ENCODE measurements at places on chromosomes 2 and 18.

DNA sequence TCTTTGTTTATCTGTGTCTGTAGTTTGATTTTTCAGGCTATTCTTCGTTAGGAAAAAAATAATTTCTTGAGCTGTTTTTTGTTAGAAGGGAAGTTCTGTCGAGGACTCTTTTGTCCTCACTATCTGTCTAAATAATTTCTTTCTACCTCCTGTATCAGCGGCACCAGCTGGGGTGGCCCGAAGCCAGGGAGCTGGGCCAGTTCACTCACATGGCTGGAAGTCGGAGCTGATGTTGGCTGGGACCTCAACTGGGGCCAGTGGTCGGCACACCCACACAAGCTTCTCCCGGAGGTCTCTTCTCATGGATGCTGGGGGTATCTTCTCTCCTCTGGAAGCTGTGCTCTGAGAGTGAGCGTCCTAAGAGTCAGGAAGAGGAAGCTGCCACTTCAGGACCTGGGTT, 8.0 kb upstream of the PDIA6 start:
- DNase-seq: no peak

GRCh38 chr2:127649100-127649611, 3.2 kb downstream of the GPR17 start:
- DNase-seq: no peak

- no peak for DNase-seq
Observed at GRCh38 chr18:71808616-71809015, 735.5 kb downstream of the CBLN2 start.

DNA sequence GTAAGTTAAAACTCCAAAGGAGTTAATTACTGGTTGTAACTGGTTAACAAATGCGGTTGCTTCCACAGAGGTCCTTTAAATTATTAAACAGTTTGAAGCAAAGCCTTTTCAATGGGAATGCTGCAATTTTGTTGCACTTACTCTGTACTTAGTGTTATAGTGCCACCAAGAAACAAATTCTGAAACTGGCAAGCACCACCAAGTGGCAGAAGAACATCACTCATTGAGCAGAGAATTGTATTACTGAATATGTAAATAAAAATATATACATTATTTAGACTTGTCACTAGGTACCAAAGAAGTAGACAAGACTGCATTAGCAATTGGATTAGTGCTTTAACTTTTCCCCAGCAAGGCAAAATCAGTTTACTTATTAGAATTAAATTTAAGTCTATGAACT, 2.6 kb upstream of the TMEFF2 start:
- no peak for DNase-seq

DNA sequence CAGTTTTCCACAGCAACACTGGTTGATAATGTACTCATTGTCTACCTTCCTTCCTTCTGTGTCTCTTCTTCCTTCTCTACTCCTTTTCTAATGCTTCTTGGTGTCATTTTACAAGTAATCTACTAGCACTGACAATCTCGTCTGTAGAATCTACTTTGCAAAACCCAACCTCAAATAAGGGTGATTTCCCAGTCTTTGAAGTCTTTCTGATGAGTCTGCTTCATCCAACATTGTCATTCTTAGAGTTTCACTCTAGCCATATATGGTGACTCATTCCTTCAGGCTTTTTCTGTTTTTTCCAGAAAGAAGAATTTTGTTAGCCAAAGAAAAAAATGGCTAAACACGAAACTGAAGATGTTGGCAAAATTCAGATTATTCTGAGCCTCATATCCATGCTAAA, 288.7 kb downstream of the MBD2 start:
- no peak for DNase-seq

GRCh38 chr2:23434721-23435121, 49.7 kb downstream of the KLHL29 start:
- DNase-seq: no peak

DNA sequence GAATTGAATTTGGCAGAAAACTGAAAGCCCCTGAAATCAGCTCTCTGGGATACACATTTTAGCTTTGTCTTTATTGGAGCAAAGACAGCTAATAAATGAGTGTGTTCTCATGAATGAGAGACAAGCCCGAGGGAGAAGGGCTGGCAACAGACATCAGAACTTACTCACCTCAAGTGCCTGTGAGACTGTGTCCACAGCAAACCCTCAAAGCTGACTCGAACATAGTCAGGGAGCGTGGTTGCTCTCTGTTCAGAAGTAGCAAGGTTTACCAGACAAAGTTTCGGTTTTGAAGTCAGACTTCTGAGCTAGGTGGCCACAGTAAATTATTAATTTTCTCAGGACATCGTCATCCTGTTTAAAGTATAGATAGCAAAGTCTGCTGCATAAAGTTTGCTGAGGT, 207.9 kb downstream of the CMPK2 start:
- DNase-seq: no peak

- no peak for DNase-seq
Observed at GRCh38 chr2:161625314-161625919, 1.2 kb downstream of the SLC4A10 start.

DNA sequence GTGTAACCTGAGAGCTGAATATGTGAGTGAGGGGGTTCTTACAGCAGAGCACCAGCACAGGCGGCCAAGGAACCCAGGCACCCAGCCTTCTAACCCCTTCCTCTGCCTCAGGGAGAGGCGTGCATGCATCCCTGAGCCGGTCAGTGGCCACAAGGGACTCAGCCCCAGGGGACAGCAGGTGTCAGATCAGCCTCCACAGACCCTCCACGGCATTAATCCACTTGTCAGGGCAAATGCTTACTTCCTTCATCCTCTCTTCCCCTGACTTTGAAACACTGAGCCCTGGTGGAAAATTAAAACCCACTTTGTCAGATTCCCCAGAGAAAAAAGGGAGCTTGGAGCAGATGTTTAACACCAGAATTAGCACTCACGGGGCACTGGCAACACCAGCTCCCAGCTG, 60.5 kb upstream of the SMAD2 start:
- no peak for DNase-seq

DNA sequence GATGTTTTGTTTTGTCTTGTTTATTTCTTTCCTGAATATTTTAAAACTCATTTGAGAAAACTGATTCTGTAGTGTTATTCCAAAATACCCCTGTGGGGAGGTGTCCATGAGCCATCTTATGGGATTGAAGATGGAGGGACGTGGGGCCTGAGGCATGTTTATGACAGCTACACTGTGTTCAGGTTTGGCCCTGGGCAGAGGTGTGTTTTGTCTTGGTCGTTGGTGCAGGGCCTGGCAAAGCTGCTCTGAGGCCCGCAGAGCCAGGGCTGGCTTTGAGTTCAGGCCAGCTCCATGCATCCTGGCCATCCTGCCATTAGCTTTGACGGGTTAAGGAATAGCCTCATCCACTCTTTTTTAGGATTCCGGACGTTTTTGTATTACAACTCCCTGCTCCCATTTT, 68.9 kb downstream of the TMEM18 start:
- DNase-seq: no peak

GRCh38 chr2:107436281-107436680, 390.4 kb upstream of the RGPD4 start:
- DNase-seq: no peak

All from hematopoietic multipotent progenitor cell treated with erythropoietin and hydrocortisone succinate and interleukin-3 and kit ligand, for 15 days (in vitro differentiated cells).